WTC11 (cell line): ENCODE measurements at places on chromosomes 12 and 14. TPM values are rescaled to one million over a fixed set of nuclear protein-coding genes. Genes with fewer than 3 reads are reported as not detected.

Gene RFLNA
- 6.3 to 11.3 TPM (median 10.2 TPM) in 3 replicates for total RNA-seq

Gene CFAP73
- 0.30 to 0.94 TPM (median 0.37 TPM) in 3 replicates for total RNA-seq

Gene RERG
- total RNA-seq: 0.21 to 0.73 TPM (median 0.28 TPM) in 3 replicates

Gene INSM2
- total RNA-seq: 0.07 TPM in 1 of 3 replicates, not detected in the others

Gene PSME2
- total RNA-seq: 103 to 112 TPM (median 103 TPM) in 3 replicates

Gene TAS2R50
- total RNA-seq: 0.25 to 0.73 TPM (median 0.59 TPM) in 3 replicates

Gene ITGA7
- 77.8 to 96.2 TPM (median 80.4 TPM) in 3 replicates for total RNA-seq

Gene LMNTD1
- total RNA-seq: not detected in 3 replicates

Gene SLC38A4
- 6.1 to 12.6 TPM (median 12.1 TPM) in 3 replicates for total RNA-seq

Gene HNRNPA1
- total RNA-seq: 2,589 to 2,788 TPM (median 2,737 TPM) in 3 replicates

Gene SFSWAP
- 59.4 to 76.3 TPM (median 63.4 TPM) in 3 replicates for total RNA-seq

Gene ATXN3
- 33.1 to 37.1 TPM (median 33.1 TPM) in 3 replicates for total RNA-seq

Gene TAOK3
- total RNA-seq: 8.3 to 13.0 TPM (median 9.3 TPM) in 3 replicates

Gene CMA1
- total RNA-seq: not detected in 3 replicates

Gene LBHD2
- not detected in 3 replicates for total RNA-seq

Gene LALBA
- not detected in 3 replicates for total RNA-seq

Gene EID3
- total RNA-seq: 2.0 to 3.2 TPM (median 2.5 TPM) in 3 replicates

Gene GLIPR1
- total RNA-seq: 0.28 to 0.48 TPM in 2 of 3 replicates, not detected in the other

Gene TMEM260
- total RNA-seq: 17.9 to 22.5 TPM (median 20.4 TPM) in 3 replicates

Gene TCL1A
- 1.1 to 2.9 TPM (median 2.8 TPM) in 3 replicates for total RNA-seq

Gene RD3L
- not detected in 3 replicates for total RNA-seq

Gene FGF6
- not detected in 3 replicates for total RNA-seq

Gene ASCL4
- not detected in 3 replicates for total RNA-seq

Gene TAS2R31
- 1.2 to 2.0 TPM (median 1.9 TPM) in 3 replicates for total RNA-seq

Gene FAM181A
- total RNA-seq: not detected in 3 replicates

Gene RNASE3
- not detected in 3 replicates for total RNA-seq

Gene TROAP
- 78.5 to 89.2 TPM (median 80.0 TPM) in 3 replicates for total RNA-seq

Gene PPFIBP1
- 22.3 to 28.7 TPM (median 27.7 TPM) in 3 replicates for total RNA-seq

Gene OR4Q2
- not detected in 3 replicates for total RNA-seq

Gene STON2
- 43.0 to 69.2 TPM (median 45.2 TPM) in 3 replicates for total RNA-seq

Gene MYF5
- total RNA-seq: not detected in 3 replicates

Gene CD4
- 2.5 to 3.3 TPM (median 2.7 TPM) in 3 replicates for total RNA-seq

Gene CLEC9A
- total RNA-seq: not detected in 3 replicates

Gene PTGR2
- 20.7 to 23.6 TPM (median 22.1 TPM) in 3 replicates for total RNA-seq

Gene CD27
- 0.23 to 0.34 TPM (median 0.28 TPM) in 3 replicates for total RNA-seq
